ENCODE measurements at places on chromosomes 6 and 20. TPM values are rescaled to one million over a fixed set of nuclear protein-coding genes. Genes with fewer than 3 reads are reported as not detected.

GRCh38 chr20:19995220-19995863 is 21.8 kb upstream of the NAA20 start:
- no peak overlapping the region for H3K27ac ChIP-seq
- no peaks in the 10 kb centered on the region for H3K36me3 ChIP-seq
- no peak for DNase-seq
- no peak overlapping the region for H3K4me3 ChIP-seq

DNA sequence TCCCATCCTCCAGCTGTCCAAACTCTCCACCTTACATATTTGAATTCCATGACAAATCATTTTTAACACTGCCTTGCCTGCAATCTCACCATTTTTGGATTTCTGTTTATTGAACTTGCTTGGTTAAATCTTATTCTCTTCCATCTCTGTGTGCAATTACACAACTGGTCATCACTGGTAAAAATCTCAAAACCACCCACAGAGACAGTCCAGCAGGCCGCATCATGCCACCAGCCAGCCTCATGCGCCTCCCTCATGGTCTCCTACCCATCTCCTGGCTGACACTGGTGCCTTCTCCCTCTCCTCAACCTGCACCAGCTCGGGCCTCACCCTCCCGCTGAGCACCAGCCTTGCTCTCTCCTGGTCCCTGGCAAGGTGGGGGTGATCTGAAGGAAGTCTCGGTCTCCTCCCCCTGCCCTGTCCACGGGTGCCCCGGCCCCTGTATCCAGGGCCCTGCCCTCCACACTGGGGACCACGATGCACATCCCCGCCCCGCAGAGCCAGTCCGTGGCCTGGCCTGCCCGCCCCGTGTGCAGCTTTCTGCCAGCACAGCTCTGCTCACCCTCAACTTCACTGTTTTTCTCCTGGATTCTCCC is 92.0 kb downstream of the THBS2 start:
- no peak overlapping the region for H3K4me3 ChIP-seq
- peak overlapping the region; percentile 31 for H3K27ac ChIP-seq
- no peaks in the 10 kb centered on the region for H3K36me3 ChIP-seq
- H3K27me3 ChIP-seq = no peaks in the 10 kb centered on the region

- no peak overlapping the region for H3K27ac ChIP-seq
- H3K27me3 ChIP-seq = no peaks in the 10 kb centered on the region
- H3K4me1 ChIP-seq = peaks cover 24% of the 10 kb centered on the region
- no peak overlapping the region for H3K4me3 ChIP-seq
- peak; percentile 23 for DNase-seq
- H3K36me3 ChIP-seq = no peaks in the 10 kb centered on the region
These were observed 83.1 kb downstream of the IRF4 start for GRCh38 chr6:474453-475185.

DNA sequence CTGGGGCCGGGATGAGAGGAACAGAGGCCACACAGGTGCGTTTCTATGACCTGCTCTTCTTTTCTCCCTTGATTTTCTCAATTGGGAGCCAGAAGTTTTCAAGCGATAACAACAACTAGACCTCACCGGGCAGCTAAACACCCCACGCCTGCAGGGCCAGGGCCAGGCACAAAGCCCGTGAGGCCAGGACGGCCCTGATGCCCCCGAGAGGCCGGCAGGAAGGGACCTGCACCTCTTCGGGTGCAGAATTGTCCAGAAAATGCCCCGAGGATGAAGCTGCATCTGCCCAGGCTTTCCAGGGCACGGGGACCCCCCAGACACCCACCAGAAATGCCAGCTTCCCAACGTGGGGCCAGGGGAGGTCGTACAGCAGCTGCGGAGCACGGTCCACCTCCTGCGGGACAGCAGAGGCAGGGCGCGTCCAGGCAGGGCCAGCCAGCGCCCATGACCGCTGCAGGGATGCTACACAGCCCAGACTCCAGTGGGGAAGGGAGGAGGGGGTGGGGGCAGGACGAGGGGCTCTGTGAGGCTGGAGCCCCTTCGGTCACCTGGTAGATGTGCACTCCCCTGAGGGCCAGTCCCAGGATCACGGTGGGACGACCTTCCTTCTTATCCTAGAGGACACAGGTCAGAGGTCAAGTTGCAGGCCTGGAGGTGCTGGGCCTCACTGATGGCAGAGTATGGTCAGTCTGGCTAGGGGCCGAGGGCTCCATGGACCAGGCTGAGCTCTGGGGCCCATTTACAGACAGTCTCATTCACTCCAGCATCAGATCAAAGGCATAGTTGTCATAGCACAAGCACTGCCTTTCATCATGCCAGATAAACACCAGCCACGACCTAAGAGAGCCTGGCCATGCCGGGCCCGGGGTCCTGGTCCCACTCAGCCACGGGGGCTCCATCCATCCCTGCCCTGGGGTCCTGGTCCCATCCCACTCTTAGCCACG is 16.4 kb downstream of the FRMD1 start:
- H3K4me1 ChIP-seq = no peaks in the 10 kb centered on the region
- H3K4me3 ChIP-seq = no peak overlapping the region
- H3K27me3 ChIP-seq = no peaks in the 10 kb centered on the region
- H3K27ac ChIP-seq = no peak overlapping the region
- H3K36me3 ChIP-seq = no peaks in the 10 kb centered on the region

The OVOL2 gene
- not detected for total RNA-seq

The TFAP2D gene
- total RNA-seq = not detected

GRCh38 chr6:89032599-89032998 is 48.0 kb upstream of the PNRC1 start:
- no peak overlapping the region for H3K27ac ChIP-seq
- DNase-seq = no peak
- peaks cover 3% of the 10 kb centered on the region for H3K27me3 ChIP-seq
- H3K4me3 ChIP-seq = no peak overlapping the region
- peaks cover 8% of the 10 kb centered on the region for H3K4me1 ChIP-seq
- no peaks in the 10 kb centered on the region for H3K36me3 ChIP-seq

The SMPDL3A gene
- total RNA-seq = 3.6 TPM

DNA sequence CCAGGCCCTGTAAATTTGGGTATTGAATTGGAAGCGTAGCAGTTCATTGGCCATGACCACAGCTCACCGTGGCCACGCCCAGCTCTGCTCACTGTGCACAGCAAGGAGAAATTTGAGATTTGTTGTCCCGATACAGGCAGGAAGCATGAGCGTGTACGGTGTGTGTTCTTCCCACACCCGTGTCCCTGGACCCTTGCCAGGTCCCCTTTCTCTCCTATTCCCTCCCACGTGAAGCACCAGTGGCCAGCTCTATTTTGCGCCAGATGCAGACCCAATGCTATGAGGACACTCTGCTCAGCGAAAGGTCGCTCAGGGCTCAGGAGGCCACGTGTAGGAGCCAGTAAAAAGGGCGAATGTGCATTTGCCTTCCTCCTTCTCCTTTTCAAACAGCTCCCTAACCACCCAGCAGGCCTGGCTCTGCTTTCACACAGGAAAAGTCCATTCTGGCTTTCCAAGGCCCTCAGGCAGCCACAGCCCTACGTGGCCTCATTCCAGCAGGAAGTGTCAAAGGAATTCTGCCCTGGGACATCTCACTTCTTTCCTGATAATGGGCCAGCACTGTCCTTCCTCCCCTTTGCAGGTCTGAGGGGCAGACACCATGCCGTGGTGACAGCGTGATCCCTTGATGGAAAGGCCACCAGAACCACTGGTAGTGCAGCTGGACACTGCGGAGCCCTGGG is 499.2 kb upstream of the CDH4 start:
- no peaks in the 10 kb centered on the region for H3K4me1 ChIP-seq
- H3K4me3 ChIP-seq = no peak overlapping the region
- H3K36me3 ChIP-seq = no peaks in the 10 kb centered on the region
- H3K27ac ChIP-seq = no peak overlapping the region
- DNase-seq = no peak

DNA sequence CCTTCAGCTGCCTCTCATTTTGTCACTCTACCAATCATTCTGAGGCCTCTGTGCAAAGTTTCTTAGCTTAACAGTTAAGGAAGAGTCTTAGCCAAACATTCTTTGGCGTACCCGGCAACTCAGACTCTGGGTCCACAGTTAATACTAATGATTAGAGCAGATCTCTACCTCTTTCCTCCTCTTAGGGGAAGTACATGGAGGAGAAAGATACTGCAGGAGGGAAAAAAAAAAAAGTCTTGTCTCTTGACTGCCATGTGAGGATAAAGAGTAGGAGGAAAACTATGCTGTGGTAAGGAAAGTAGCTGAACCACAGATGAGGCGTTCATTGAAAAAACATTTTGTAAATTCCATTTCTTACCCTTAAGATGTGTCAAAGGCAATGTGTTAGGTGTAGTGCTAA is 44.0 kb upstream of the MARCKS start:
- DNase-seq = no peak
- H3K4me1 ChIP-seq = no peaks in the 10 kb centered on the region
- H3K27ac ChIP-seq = no peak overlapping the region
- H3K27me3 ChIP-seq = no peaks in the 10 kb centered on the region

The CLPSL1 gene
- not detected for total RNA-seq

DNA sequence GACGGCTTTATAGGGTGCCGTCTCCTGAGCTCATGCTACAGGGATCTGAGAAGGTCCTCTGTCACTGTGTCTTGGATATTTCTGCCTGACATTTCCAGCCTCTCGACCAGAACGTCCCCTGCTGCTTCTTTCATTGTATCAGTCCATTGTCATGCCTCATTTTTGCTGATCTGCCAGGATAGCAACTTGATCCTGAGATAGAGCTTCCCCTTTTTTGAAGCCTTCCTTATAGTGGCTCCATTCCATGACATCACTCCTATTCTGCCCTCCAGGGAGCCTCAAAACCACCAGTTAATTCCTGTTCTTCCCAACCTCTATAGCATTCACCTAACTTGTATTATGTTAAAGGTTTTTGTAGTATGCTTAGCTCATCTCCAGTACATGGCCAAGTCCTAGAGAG is 431.8 kb upstream of the NOX3 start:
- no peaks in the 10 kb centered on the region for H3K27me3 ChIP-seq
- peaks cover 4% of the 10 kb centered on the region for H3K4me1 ChIP-seq
- H3K36me3 ChIP-seq = no peaks in the 10 kb centered on the region

The DEFB126 gene
- not detected for total RNA-seq

DNA sequence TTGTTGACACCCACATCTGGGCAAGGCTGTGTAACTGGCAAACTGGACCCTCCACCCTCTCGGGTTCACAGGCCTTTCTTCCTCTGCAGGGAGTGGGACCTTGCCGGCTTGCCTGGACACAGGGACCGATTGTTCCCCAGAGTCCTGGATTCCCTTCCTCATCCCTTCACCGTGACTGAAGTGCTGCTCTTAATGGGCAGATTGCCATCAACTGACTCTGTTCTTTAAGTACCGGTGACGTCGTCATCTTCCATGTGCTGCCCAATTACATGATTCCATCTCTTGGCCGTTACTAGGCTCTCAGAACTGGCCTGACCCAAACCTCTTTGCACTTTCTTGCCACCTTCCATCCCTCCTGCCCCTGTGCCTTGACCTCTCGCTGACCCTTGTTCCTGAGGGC is 85.4 kb downstream of the EYA4 start:
- H3K4me1 ChIP-seq = no peaks in the 10 kb centered on the region
- H3K27ac ChIP-seq = no peak overlapping the region
- no peak for DNase-seq
- no peaks in the 10 kb centered on the region for H3K27me3 ChIP-seq
- H3K36me3 ChIP-seq = no peaks in the 10 kb centered on the region

- no peak overlapping the region for H3K27ac ChIP-seq
- no peaks in the 10 kb centered on the region for H3K27me3 ChIP-seq
- H3K4me1 ChIP-seq = peaks cover 57% of the 10 kb centered on the region
- H3K36me3 ChIP-seq = peaks cover 3% of the 10 kb centered on the region
These were observed 39.3 kb downstream of the NINL start for GRCh38 chr20:25546048-25546447.

DNA sequence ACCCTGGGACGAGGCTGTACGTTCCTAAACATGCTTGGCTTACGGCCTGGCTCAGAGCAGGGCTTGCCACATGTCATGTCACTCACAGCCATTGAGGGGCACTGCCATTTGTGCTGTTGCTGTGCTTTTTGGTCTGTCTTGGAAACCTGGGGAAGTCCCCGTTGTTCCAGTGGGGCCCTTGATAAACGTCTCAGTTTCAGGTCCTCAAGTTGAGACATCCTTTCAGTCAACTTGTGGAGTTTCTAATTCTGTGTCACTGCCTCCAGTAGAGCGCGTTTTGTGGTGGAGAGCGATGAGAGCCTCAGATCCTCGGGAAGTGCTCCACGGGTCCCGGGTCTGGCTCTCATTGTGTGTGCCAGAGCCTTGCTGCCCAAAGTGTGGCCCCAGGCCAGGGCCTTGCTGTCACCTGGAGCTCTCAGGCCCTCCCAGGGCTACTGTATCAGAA is 43.0 kb upstream of the CCR6 start:
- peaks cover 15% of the 10 kb centered on the region for H3K4me1 ChIP-seq
- H3K27me3 ChIP-seq = no peaks in the 10 kb centered on the region
- H3K4me3 ChIP-seq = no peak overlapping the region
- no peak for DNase-seq
- no peak overlapping the region for H3K27ac ChIP-seq

GRCh38 chr6:109282756-109283155 is 99.5 kb downstream of the CD164 start:
- no peaks in the 10 kb centered on the region for H3K4me1 ChIP-seq
- H3K27ac ChIP-seq = no peak overlapping the region
- H3K27me3 ChIP-seq = no peaks in the 10 kb centered on the region
- no peak overlapping the region for H3K4me3 ChIP-seq
- no peak for DNase-seq

The TSPO2 gene
- total RNA-seq = not detected

DNA sequence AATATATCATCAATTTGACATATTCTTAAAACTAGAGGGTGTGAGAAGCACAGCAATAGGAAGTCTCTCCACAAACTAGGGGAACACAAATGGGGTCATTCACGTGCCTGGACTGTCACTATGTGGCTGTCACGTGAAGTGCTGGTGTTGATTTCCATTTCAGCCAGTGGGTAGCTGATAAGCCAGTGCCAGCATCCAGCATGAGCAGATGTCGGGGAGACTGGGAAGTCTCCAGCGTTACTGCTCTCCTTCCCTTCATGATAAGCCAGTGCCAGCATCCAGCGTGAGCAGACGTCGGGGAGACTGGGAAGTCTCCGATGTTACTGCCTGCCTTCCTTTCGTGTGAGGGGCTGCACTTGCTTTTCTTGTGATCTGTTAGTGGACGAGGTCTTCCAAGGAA is 5.6 kb upstream of the SLC17A9 start:
- H3K4me1 ChIP-seq = peaks cover under 1% of the 10 kb centered on the region
- H3K4me3 ChIP-seq = no peak overlapping the region

GRCh38 chr20:543369-544152 is at the start of gene CSNK2A1:
Gene CSNK2A1 (minus strand): TSS chr20:543790. CDS start chr20:508551, 35,239 bp downstream.
- peak within 1 kb of the TSS; percentile 87 for H3K4me3 ChIP-seq
- H3K36me3 ChIP-seq = peaks cover 24% of the 10 kb centered on the region
- H3K4me1 ChIP-seq = peaks cover 44% of the 10 kb centered on the region
- peak; percentile 94 for DNase-seq
- peak within 1 kb of the TSS; percentile 100 for H3K27ac ChIP-seq
- peaks cover 26% of the 10 kb centered on the region for H3K27me3 ChIP-seq

The CTAGE9 gene
- not detected for total RNA-seq

DNA sequence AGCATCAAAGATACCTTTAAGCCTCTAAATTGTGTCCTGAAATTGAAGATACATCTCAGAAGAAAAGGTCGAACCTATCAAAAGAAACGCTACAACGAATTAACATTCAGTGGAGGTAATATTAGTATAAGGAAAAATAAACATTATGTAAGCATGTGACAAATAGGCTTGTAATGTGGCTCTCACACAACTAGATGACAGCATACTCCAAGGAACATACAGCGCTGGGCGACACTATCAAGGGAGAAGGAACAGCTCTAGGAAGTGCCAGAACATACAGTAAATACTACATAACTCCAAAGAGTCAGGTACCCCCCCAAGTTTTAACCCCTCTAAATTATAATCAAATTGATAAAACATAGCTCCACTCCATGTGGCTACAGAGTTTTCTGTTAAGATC is 103.5 kb downstream of the LAMP5 start:
- no peak for DNase-seq
- H3K4me3 ChIP-seq = no peak overlapping the region
- H3K27ac ChIP-seq = no peak overlapping the region
- H3K36me3 ChIP-seq = no peaks in the 10 kb centered on the region
- H3K27me3 ChIP-seq = no peaks in the 10 kb centered on the region
- peaks cover 10% of the 10 kb centered on the region for H3K4me1 ChIP-seq
